Kidney glomerular epithelial cell (primary cell): ENCODE measurements at places on chromosomes 1 and 21.

DNA sequence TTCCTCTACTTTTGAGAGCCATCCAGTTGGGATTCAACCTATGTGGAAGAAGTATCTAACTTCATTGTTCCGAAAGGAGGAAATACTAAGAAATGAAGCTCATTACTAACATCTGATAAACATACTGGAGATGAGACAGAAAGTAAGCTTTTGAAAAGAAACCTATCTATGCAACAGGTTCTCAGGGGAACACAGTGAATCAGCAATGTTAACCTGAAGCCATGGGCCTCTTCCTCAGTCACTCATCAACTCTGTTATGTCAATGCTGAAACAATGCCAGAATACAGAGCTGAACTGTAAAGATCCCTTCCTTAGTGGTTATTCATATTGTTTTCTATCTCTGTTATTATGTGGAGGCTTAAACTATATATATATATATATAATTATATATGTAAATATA lies 55.5 kb upstream of the ESRRG start:
- DNase-seq = no peak

DNA sequence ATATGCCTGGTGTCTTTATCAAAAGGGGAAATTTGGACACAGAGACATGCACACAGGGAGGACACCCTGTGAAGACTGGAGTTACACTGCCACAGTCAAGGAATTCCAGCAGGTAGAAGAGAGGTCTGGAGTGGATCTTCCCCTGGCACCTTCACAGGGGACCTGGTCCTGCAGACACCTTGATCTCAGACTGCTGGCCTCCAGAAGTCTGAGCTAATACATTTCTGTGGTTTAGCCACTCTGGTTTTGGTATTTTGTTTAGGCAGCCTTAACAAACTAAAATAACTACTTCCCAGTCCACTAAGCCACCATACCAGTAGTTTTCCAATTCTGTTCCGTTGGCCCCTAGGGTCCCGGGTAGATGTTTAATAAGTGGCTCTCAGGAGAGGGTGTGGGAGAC lies 164.7 kb downstream of the SETD4 start:
- DNase-seq = no peak

DNA sequence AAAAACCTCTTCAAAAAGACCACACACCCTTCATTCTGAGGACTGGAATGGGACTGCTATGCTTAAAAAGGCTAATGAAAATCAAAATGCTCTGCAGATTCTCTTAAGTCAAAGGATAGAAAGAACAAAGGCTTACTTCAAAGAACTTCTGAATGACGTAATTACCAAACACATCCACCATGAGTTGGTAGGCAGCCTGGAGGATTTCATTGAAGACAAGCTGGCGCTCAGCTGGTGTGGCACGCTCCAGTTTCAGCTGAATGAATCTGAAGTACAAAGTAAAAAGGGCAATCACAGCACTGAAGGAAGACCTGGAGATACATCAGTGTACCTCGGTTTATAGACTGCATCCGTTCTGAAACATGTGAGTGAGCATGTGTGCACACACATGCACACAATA lies 43.5 kb upstream of the SDC3 start:
- DNase-seq = no peak

DNA sequence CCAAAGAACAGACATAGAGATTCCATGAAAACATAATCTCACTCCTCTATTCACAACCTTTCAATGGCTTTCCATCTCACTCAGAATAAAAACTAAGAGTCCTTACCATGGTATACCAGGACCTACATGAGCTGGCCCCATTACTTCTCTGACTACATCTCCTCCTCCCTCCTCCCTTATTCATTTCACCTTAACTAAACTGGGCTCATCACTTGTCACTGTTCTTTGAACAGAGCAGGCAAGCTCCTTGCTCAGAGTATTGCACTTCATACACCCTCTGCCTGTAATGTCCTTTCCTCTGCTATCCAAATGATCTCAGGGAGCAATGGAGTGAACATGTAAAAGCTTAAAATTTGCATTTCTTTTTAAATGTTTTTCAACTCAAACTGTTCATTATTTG lies 142.0 kb downstream of the MRPL39 start:
- DNase-seq = no peak

GRCh38 chr1:208551633-208552320 lies 307.6 kb upstream of the PLXNA2 start:
- no peak for DNase-seq

- no peak for DNase-seq
Observed at GRCh38 chr1:224565611-224566406, 50.3 kb upstream of the CNIH3 start.

- no peak for DNase-seq
Observed at GRCh38 chr1:45867697-45868348, 64.4 kb downstream of the MAST2 start.

DNA sequence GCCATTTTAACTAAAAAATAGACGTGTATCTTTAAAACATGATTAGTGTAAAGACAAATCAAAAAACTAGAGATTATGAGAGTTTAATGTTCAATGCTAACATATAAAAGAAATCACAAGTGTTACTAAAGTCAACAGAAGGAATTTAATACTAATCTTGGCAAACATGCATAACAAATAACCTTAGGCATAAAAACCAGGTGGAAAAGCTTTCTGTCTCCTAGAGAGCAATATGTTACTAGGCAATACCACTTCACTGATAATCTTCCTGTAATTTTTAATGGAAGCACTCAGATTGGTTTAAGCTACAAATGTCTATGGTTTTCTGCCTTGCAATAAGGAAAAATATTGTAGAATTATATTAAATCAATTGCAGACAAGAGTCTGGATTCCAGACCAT lies 121.9 kb downstream of the NME7 start:
- DNase-seq = no peak

- DNase-seq = no peak
Observed at GRCh38 chr1:201662646-201663045, 123.7 kb downstream of the NAV1 start.

GRCh38 chr1:13700521-13701270 lies 708 bp downstream of the PRDM2 start:
- DNase-seq = no peak

- DNase-seq = peak; percentile 48
Observed at GRCh38 chr1:156927215-156928042, 7.0 kb downstream of the LRRC71 start.

GRCh38 chr1:221667504-221667903 lies 74.4 kb downstream of the DUSP10 start:
- DNase-seq = peak; percentile 51

DNA sequence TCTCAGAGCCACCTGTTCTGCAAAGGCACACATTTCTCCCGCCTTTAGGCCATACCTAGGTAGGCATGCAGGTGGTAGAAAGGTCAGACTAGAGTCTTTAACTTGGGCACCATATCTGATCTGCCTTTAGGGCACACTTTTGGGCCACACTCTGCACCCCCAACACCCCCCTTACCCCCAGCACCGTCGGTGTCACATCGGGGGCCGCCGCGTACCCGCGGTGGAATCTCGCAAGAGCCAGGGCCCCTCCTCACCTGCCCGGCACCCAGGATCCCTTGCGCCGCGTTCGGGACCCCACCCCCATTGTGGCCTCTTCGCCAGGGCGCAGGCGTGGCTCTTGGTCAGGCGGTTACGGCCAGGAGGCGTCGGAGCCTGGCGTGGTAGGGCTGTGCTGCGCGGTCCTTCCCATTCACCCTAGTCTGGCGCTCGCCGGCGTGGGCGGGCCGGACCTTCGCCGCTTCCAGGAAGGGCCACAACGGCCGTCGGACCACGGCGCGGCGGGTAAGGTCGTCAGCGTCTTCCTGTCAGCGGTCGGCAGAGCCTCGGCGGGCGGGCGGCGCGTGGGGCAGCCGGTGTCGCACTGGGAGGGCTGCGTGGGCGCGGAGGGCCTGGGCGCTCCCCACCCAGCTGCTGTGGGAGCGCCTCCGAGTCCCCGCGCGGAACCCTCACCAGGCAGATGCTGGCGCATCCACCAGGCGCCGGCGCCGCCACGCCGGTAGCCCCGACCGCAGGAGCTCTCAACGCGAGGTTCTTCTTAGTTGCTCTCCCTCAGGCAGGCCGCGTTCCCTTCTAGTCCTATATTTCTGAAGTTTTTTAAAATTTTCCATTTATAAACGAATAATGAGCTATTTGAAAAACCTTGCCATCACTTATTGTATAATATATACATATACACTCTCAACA lies at the start of gene DNAH14:
Gene DNAH14, plus strand, starts transcription at position 341 of the 903 bp plus-strand sequence. CDS start 23,028 bp downstream, outside the sequence.
- peak; percentile 78 for DNase-seq

GRCh38 chr21:46437096-46437498 lies 21.6 kb upstream of the DIP2A start:
- DNase-seq = no peak

DNA sequence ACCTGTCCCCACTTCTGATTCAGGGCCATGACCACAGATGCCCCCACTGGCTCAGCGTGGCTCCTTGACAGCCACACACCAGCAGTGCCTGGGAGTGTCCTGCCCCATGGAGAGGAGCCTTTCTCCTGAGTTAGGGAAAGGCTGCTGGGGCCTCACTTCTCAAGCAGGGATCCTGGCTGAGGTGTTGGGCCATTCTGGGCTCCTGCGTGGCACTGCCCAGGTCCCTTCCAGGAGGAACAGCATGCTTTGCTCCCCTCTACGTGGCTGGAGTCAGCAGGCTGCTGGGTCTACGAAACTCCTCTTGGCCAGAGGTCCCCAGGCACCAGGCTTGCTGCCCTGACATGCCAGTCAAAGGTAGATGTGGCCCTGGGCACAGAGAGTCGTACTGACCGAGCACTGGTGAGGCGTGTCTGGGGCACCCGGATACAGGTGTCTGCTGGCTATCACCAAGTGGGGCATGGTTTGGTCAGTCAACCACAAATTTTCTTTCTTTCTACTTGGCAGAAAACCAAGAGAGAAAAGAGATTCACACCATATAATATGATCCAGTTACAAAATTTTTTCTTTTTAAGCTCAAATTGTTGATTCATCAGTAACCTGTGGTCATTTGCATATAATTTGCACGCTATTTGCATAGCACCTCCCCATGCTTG lies 4.1 kb downstream of the ADORA1 start:
- no peak for DNase-seq

- DNase-seq = no peak
Observed at GRCh38 chr21:41317063-41317392, 427 bp downstream of the FAM3B start.
